ENCODE measurements at places on chromosomes 11 and 22. TPM values are rescaled to one million over a fixed set of nuclear protein-coding genes. Genes with fewer than 3 reads are reported as not detected.

DNA sequence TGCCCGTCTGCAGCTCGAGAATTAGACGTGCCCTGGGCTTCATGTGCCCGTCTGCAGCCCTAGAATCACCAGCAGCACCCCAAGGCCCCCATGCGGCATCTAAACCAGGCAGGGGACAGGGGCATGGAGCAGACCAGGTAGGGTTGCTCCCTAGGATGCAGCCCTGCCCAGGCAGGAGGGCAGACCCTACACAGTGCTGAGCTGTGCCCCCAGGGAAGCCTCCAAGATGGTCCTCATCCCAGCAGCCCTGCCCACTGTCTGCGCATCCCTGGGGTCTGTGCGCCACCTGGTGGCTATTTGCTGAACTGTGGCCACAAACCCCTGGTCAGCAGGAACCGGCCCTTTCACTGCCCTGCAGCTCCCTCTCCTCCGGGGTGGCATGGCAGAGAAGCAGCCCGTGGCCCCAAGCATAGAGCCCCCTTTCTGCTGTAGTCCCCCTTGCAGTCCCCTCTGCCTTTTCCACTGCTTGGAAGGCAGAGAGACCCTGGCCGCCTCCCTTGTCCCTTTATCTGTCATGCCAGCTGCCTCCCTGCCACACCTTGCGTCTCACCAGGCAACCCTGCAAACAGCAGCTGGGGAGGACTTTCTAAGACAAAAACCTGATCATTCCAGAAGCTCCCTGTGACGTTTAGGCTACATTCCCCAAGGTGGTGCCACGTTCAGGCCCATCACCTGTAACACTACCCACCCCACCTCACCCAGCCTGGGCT, 86.6 kb downstream of the KCNQ1 start:
- DNase-seq, result peak; percentile 68

- DNase-seq, result no peak
Measured at GRCh38 chr11:69511358-69512055, 30.0 kb downstream of the LINC01488 start.

- DNase-seq, result no peak
Measured at GRCh38 chr11:78217650-78218541, 29.2 kb downstream of the USP35 start.

DNA sequence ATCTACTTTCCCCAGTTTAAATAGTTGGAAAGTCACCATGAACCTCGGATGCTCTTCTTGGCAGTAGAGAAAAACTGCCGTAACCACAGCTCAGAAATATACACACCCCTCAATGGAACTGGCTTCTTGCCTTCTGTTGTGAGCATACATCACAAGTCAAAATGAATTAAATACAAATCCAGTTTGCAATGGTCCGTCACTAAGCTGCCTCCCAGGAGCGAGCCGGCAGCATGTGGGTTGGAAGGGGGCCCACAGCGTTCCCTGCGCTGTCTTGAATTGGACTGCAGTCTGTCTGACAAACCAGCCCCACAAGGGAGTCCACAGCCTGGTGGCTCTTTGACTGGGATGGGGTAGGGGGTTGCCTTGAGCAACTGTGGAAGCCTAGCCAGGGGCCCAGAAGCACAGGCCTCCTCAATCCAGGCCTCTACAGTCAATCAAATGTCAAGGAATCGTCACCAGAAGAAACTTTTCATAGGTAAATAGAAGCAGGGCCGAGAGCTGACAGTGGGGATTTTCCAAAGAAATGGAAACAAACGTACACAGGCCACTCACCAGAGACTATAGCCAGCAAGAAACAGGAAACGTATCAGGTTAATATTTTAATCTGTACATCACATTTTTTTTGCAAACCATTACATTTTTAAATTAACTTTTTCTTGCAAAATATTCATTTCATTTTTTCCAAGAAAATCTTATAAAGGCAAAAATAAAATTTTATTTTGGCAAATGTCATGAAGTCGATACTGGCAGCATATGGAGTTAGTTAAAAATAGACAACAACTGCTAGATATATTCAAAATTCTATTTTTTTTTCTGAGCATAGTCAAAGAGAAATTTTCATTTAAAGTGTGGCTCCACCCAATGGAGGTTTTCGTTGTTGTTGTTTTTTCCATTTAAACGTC, 38.5 kb downstream of the C11orf58 start:
- no peak for DNase-seq

Gene SDHD
- 111 TPM for total RNA-seq

DNA sequence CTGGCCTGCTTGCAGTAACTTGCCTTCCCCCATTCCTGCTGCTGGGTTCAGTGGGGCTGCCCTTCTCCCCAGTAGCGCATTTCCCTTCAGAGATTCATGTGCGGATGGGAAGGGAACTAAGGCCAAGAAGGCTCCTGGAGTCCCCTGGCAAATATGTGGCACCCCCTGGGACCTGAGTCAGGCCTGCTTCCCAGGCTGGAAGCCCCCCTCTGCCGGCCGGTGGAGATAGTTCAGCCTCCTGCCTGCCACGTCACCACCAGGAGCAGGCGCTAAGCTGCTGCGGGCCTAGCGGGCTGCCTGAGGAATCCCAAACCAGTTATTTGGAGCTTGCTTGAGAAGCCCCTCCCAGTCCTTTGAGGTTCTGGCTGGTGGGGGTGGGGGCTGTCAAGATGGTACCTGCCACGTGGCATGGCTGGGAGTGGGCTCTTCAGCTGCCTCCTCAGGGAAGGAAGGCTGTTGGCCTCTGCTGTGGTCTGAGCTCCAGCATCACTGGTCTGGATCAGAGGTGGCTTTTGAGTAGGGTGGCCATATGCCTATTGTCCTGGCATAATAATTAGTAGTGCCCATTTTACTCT, 2.0 kb downstream of the SERPINH1 start:
- DNase-seq, result no peak

DNA sequence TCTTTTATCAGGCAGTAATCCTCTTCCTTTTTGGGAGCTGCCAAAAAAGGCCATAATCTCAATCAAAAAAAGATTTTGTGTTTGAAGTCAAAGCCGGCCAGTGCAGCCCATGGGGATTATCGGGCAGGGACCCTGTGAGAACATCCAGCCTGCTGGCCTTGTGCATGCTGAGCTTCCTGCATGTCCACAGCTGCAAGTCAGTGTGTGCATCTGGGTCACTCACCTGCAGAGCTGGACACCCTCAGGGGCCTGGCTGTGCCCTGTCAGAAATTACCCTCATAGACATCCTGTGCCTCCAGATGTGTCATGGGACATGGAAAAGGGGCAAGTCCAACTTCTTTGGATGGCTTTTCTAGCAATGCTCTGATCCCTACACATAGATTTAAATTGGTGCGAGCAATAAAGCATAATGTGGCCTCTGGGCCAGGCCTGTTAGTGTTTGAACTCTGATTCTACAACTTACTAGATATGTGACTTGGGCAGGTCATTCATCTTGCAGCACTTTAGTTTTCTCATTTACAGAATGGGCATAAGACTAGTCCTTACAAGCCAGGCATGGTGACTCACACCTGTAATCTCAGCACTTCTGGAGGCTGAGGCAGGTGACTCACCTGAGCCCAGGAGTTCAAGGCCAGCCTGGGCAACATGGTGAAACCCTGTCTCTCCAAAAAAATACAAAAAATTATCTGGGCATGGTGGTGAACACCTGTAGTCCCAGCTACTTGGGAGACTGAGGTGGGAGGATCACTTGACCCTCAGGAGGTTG, 81.6 kb upstream of the LARGE1 start:
- no peak for DNase-seq

Gene MS4A6A
- total RNA-seq, result not detected

Gene GPHA2
- not detected for total RNA-seq

- no peak for DNase-seq
Measured at GRCh38 chr11:17350455-17351171, 987 bp upstream of the NCR3LG1 start.

GRCh38 chr11:92123540-92123939, 101.1 kb upstream of the FAT3 start:
- no peak for DNase-seq

DNA sequence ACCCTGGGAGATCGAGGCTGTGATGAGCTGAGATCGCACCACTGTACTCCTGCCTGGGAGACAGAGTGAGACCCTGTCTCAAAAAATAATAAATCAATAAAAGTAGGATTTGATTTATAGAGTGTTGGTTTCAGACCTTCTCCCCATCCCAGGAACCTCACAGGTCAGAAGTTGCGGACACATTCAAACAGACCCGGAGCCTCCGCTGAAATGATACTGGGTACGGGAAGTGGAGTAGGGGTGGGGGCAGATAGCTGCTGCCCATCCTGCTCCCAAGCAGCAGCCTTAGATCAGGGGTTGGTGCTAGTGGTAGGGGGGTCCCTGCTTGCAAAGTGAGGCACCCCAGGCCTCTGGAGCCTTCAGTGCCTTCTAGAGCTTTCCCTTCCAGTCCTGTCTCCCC, 7.8 kb downstream of the PRDM11 start:
- no peak for DNase-seq

DNA sequence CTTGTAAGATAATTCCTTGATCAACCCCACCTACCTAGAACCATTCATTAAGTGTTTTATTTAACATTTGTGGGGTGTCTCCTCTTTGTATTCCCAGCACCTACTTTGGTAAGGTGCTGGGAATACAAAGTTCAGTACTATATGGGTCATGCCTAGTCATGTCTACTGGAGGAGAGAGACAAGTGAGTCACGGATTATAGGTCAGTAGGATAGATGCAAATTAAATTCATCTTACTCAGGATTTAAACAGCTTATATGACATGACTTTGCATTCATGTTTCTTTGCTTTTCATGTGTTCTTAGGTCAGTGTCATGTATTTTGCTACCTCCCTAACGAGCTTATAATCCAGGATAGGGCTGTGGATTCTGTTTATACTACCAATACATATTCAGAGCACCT, 3.4 kb upstream of the FADS1 start:
- DNase-seq, result no peak

- DNase-seq, result no peak
Measured at GRCh38 chr11:126723665-126724045, 276.9 kb downstream of the KIRREL3 start.

DNA sequence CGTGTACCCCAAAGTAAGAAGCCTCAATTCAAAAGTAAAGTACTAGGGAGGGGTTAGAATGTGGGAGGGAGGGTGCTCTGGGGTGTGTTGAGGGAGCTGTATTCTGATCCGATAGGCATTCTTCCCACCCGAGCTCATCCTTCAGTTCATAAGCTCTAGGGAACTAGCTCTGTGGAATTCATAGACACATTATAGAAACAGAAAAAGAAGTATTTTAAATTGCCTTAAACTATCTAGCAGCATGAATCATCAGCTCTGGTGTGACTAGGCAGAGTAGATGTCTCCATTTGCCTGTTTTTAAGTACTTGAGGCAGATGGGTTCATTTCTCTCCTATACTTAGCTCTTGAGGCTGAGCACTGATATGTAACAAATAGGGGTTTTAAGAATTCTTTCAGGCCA, 7.3 kb upstream of the SGSM3 start:
- DNase-seq, result no peak

GRCh38 chr11:125398994-125399640, 96.9 kb downstream of the FEZ1 start:
- no peak for DNase-seq

Gene PSMA1
- 419 TPM for total RNA-seq

GRCh38 chr11:5476186-5476819, 12.2 kb upstream of the OR52D1 start:
- DNase-seq, result peak; percentile 23

DNA sequence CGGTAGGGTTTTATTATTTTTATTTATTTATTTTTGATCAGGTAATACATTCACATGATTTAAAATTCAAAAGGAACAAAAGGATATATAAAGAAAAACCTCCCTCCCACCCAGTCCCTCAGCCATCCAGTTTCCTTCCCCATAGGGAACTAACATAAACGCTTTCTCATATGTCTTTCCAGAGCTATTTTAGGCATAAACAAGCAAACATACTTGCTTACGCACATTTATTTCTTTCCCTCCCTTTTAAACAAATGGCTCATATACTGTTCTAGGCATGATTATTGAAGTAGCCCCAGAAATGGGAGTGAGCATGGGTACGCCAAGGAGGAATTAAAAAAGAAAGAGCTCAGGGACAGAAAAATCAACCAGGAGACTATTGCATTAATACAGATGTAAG, 63.7 kb downstream of the LIF start:
- no peak for DNase-seq

- no peak for DNase-seq
Measured at GRCh38 chr11:13376838-13377237, 86.2 kb downstream of the BTBD10 start.

GRCh38 chr11:115420505-115420904, 83.7 kb downstream of the CADM1 start:
- no peak for DNase-seq

Data from activated T-cell treated with anti-CD3 and anti-CD28 coated beads, Interleukin-2, amount 50 U/mL, for 4 hours (primary cell).